ENCODE measurements at places on chromosomes 12 and 14.

DNA sequence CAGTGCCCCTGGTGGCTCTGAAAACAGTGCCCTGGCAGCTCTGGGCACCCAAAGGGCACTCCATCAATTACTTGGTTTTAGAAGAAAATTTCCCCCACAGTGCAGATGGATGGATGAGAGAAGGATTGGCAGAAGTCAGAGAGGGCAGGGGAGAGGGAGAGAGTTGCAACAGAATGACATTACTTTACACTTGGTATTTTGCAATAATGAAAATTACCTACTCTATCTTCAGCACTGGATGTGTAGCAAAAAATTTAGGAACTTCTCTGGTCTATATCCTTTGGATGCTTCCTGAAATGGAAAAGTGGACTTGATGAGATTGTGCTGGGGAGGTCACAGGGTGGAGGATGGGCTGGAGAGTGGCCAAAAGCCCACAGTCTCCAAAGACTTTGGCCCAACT is 193.2 kb downstream of the CHST11 start:
- no peak for DNase-seq

DNA sequence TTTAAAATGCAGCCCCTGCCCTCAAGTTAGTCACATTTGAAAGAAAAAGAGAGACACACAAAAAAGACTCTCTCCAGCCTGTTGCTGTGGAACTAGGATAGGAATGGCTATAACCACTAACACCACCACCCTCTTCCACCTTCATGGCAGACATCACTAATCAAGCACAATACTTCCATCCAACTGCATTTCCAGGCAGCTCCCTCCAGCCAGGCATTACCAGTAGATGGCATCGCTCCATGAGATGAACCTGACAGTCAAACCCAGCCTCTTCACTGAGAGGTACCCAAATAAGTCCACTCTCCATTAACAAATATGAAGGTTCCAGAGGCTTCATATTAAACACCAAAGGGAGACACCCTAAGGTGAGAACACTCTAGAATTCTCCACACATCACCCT is 24.4 kb downstream of the SLC8B1 start:
- DNase-seq: no peak

- DNase-seq: no peak
These were observed 1.4 kb downstream of the FOXA1 start for GRCh38 chr14:37593511-37594237.

DNA sequence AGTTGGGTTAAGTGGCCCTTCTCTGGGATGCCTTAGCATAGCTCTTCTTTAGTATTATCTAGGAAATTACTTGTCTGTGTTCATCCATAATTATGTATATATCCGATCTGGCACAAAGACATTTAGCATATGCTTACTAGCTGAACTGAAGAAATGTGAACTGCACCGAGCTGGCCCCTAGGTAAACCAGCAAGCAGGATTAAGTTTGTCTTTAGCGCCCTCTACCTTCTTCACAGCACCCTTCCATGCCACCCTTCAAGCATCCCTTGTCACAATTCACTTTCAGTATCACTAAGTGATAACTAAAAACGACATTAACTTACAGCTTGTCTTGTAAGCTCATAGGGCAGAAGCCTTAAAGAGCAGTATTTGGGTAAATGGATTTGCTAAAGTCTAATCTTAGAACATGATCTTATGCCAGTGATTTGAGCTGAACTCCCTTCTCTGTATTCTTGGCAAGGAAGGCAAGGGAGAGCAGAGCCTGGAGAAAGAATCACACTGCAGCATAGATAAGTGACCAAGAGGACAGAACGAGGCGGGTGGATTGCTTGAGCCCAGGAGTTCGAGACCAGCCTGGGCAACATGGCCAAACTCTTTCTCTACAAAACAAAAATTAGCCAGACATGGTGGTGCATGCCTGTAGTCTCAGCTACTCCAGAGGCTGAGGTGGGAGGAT is 2.6 kb upstream of the HAL start:
- peak; percentile 3 for DNase-seq

DNA sequence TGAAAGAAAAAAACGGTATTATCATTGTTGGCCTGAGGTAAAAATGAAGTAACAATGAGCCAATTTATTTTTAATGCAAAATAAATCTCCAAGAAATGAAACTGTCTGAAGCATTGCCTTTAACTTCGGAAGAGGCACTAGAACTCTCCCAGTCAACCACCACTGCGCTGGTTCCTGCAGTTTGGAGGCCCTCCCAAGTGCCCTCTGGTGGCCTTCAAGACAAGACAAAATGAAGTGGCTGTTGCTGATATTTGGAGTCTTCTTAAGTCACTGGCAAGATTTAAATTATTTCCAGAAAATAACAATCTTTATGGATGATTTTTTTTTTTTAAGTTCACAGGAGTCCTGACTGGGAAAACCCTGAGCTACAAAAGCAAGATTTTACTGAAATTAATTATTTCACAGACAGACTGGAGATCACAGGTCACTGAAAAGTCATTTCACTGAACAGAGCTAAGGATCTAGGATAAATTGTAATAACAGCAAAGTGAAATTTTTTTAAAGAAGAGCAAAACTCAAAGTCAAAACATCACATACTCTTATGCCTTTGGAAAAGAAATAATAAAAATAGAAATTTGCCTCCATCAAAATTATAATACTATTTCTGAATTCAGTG is 58.2 kb downstream of the DICER1 start:
- DNase-seq: no peak

DNA sequence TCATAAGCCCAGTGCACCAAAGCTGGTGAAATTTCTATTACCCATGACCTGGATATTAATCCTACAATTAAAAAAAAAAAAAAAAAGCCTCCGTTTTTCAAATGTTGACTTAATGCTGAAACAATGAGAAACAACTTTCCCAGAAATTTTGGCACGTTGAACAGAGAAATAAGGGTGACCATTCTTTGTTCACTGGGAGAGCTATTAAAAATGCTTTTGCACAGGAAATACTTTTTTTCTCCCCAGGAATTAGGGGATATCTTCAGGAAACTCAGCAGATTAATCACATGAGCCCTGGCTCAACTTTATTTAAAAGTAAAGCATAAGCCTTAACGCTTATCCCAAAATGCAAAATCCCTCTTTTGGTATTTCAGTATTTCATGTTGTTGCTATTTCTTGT is 54.8 kb upstream of the FLRT2 start:
- no peak for DNase-seq

GRCh38 chr14:36520601-36521525 is 831 bp upstream of the NKX2-1 start:
- DNase-seq: no peak

DNA sequence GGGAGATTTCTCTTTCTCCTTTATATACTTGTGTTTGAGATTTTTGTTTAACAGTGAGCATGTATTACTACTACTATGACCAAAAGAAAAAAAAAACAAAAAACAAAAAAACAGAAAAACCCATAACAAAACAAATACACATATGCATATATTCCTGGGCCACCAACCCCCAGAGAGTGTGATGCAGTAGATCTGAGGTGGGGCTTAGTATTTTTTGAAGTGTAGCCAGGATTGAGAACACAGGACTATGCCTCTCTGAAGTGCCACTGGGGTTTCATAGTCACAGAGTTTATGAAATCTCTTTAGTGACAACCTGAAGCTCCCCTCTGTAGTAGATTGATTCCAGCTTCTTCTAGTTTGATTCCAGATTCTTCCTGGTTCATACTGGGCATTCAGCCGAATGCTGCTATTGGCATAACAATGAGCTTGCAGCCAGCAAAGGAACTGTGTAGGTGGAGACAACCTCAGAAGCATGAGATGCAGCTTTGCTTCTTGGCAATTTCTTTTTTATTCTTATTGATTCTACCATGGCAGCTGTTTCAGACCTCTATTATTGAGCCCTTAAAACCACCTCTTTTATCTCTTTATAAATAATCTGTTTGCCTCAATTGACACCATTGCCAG is 15.5 kb upstream of the ANO4 start:
- no peak for DNase-seq

GRCh38 chr14:34051966-34052657 is 101.2 kb upstream of the EGLN3 start:
- DNase-seq: no peak

GRCh38 chr12:30959110-30959710 is 32.7 kb downstream of the TSPAN11 start:
- no peak for DNase-seq

GRCh38 chr12:75482646-75483045 is 2.1 kb downstream of the GLIPR1 start:
- no peak for DNase-seq

GRCh38 chr14:93113678-93114067 is 2.1 kb downstream of the ITPK1 start:
- no peak for DNase-seq

- no peak for DNase-seq
These were observed 20.9 kb upstream of the CALM1 start for GRCh38 chr14:90375934-90376333.

GRCh38 chr12:9673404-9674225 is 4.1 kb downstream of the CLEC2D start:
- peak; percentile 60 for DNase-seq

DNA sequence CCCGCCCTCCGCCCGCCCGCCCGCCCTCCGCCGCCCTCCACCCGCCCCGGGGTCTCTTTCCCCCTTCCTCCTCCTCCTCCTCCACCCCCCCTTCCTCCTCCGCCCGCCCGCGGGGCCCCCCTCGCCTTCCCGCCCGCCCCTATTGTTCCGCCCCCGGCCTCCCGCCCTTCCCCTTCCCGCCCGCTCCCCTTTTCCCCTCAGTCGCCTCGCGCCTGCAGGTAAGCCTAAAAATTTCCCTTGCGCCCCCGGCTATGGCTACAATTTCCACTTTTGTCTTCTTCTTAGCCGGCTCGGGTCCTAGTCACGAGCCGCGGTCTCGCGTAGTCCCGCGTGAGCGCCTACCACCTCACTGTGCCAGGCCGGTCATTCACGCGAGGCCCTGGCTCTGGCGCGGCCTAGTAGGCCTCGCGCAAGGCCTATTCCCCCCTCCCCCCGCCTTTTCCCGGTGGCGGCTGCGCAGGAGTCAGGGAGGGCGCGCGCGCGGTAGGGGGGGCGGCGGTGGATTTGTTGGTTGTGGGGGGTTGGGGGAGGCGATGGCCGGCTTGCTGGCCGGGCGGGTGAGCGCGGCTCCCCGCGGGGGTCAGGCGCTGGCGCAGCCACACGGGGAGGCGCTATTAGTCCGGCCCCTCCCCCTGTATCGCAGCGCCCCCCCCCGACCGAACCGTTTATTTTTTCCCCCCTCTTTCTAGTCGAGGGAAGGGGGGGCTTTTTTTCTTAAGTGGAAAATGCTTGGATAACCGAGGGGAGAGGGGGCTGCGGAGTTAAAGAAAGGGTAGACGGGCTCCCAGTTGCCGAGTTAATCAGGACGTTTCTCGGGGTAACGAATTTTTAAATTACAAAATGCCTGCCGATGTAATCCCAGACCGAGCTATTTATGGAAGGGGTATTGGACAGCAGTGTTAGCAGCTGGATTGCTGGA is 516 bp downstream of the PCBP2 start:
- DNase-seq: peak; percentile 75

GRCh38 chr12:95820096-95820703 is 29.6 kb upstream of the NTN4 start:
- no peak for DNase-seq

DNA sequence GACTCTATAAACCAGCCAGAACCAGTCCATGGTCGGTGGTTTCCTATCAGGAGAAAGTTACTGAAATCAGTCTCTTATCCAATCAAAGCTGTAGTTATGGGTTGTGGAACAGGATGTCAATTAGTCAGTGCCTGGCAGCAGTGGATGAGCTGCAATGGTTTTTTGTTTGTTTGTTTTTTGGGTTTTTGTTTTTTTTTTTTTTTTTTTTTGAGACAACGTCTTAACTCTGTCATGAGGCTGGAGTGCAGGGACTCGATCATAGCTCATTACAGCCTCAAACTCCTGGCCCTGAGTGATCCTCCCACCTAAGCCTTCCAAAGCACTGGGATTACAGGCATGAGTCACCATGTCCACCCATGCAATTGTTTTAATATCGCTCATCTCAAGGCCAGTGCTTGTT is 113.3 kb upstream of the CAND1 start:
- DNase-seq: no peak

- peak; percentile 63 for DNase-seq
These were observed 126.9 kb downstream of the DUSP6 start for GRCh38 chr12:89225401-89225800.

- peak; percentile 35 for DNase-seq
These were observed 131.8 kb downstream of the ERC1 start for GRCh38 chr12:1122786-1123185.

- DNase-seq: no peak
These were observed 724 bp upstream of the CD27 start for GRCh38 chr12:6444031-6444430.

GRCh38 chr14:86462193-86462753 is 932.3 kb downstream of the FLRT2 start:
- DNase-seq: no peak

- DNase-seq: no peak
These were observed 108.9 kb downstream of the SLC6A15 start for GRCh38 chr12:84803661-84804060.

DNA sequence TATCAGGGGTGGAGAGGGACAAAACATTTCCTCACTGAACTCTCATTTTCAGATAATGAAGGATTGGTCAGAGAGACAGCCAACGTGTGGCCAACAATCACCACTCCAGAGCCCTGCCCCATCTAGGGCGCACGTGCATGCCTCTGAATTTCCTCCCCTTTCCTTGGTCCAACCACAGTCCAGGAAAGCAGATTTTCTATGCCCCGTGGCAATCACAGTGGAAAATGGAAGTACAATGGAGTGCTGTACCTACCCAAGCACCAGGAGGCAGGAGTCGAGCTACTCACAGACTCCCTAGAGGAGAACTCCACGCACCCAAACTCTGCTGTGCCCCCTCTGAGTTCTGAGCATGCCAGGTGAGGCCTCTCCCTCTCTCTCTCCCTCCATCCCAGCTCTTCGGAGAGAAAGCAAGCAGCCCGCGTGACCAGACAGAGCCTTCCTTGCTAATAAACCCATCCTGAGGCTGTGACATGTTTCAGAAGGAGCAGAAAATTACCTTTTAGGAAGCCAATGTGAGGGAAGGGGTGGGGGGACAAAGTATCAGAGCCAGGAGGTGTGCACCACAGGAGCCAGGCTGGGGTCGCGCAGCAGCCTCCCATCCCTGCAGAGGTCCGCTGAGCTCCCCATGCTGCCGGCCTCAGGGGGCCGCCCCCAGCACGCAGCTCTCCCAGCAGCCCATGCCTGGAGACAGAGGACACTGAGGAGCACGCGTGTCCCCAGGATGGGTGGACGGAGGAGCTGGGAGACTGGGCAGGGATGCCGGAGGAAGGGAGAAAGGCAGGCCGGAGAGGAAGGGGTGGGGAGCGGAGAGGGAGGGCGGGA is 73.4 kb downstream of the PITPNM2 start:
- no peak for DNase-seq

DNA sequence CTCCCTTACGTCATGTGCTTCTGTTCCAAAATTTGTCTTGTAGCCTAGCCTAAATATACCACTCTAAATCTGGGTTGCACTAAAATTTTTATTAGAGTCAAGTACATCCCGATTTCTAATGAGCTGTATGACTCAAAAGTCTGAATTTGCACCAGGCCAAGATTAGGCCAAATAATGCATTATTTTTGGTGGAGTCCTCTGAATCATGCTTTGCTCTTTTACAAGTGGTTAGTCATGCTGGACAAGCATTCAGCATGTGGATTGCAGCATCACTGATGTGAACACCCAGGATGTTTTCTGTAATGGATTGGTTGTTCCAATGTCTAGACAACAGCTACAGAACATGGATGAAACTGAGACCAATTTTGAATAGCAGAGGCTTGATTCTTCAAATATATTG is 23.7 kb downstream of the HEBP1 start:
- no peak for DNase-seq

Data from T-cell (primary cell).